ENCODE measurements at places on chromosomes 3 and 15.

DNA sequence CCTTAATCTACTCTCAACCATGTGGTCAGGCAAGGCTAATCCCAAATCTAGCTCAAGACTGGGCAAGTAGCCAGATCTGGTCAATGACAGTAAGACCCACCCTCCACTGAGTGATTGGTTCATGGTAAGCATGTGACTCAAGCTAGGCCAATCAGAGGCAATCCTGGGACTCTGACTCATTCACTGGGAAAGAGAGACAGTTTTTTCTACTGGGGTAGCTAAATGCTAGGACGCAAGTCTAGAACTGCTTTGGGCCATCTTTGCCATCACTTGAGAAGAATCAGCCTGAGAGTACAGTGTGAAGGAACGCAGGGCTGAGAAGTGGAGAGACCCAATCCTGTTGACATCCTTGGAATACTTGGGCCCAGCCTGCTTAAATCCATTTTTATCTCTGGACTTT lies 9.4 kb upstream of the RAD18 start:
- H3K27me3 ChIP-seq, result no peaks in the 10 kb centered on the region
- no peak for DNase-seq
- no peaks in the 10 kb centered on the region for H3K36me3 ChIP-seq
- no peak overlapping the region for H3K4me3 ChIP-seq
- no peaks in the 10 kb centered on the region for H3K4me1 ChIP-seq

- no peaks in the 10 kb centered on the region for H3K27me3 ChIP-seq
- no peak for DNase-seq
- no peak overlapping the region for H3K4me3 ChIP-seq
- no peaks in the 10 kb centered on the region for H3K36me3 ChIP-seq
- no peaks in the 10 kb centered on the region for H3K4me1 ChIP-seq
- no peak overlapping the region for H3K27ac ChIP-seq
Measured at GRCh38 chr3:36512555-36512954, 132.3 kb downstream of the STAC start.

- H3K27me3 ChIP-seq, result no peaks in the 10 kb centered on the region
- no peaks in the 10 kb centered on the region for H3K4me1 ChIP-seq
- no peak overlapping the region for H3K27ac ChIP-seq
- H3K36me3 ChIP-seq, result no peaks in the 10 kb centered on the region
Measured at GRCh38 chr3:129738172-129738571, 131.7 kb upstream of the PLXND1 start.

DNA sequence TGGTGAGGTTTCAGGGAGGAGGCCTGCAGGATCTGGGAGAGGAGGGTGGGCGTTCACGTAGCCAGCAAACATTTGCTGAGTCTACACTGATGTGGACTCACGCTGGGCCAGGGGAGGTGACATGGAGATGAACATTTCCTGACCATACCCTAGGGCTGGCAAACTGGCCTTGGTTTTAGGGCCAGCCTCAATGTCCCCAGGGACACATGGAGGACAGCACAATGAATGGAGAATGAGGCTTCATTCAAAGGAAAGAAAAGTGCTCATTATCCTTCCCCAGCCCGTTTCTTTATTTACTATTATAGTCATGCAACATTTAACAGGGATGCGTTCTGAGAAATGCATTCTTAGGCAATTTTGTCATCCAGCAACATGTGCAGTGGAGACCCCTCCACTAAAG lies 26.8 kb downstream of the ACAN start:
- no peaks in the 10 kb centered on the region for H3K27me3 ChIP-seq
- no peak for DNase-seq
- no peaks in the 10 kb centered on the region for H3K36me3 ChIP-seq

DNA sequence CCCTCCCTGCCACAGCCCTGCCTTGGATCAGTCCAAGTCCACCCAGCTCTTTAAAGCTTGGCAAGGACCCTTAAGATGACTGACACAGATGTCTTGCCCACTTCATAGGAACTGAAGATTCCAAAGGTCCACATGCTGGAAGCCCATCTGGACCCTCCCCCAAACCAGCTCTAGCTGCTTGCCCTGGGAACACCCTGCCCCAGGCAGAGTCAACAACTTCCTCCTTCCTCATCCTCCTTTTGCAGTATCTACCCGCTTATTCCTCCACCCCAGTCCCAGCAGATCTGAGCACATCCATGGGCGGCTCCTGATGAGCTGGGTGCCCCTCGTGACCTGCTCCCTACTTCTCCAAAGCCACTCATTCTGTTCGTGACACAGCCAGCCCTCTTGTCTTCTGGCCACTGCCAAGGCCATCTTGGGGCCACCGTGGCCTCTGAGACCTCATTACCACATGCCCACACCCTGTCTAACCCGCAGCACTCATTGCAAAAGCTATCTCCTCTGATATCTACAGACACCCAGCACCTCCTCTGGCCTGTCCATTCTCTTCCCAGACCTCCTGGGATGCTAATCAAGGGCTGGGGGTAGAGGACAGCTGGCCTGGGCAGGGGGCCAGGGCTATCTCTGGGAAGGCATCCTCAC lies 2.0 kb upstream of the PFKFB4 start:
- no peaks in the 10 kb centered on the region for H3K27me3 ChIP-seq
- H3K36me3 ChIP-seq, result no peaks in the 10 kb centered on the region
- H3K4me3 ChIP-seq, result no peak overlapping the region
- DNase-seq, result no peak
- peaks cover 44% of the 10 kb centered on the region for H3K4me1 ChIP-seq

- H3K4me1 ChIP-seq, result no peaks in the 10 kb centered on the region
- no peak for DNase-seq
- H3K4me3 ChIP-seq, result no peak overlapping the region
- no peak overlapping the region for H3K27ac ChIP-seq
- no peaks in the 10 kb centered on the region for H3K36me3 ChIP-seq
Measured at GRCh38 chr3:21942328-21942727, 191.3 kb upstream of the ZNF385D start.

DNA sequence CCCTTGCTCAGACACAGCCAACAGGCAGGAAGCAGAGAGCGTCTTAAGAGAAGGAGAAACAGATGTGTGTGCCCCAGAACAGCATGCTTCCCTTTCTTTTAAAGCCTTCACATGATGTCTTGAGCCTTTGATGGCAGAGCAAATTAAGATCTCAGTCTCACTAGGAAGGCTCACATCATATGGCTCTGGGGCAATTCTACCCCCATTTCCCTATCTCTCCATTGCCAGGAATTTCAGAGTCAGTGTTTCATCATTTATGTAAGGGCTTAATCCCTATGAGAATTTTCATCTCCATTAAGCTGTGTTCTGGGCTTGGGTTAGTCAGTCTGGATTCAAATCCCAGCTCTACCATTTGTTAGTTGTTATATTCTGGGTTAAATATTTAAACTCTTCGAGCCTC lies 41.4 kb upstream of the GLCE start:
- H3K27ac ChIP-seq, result no peak overlapping the region
- DNase-seq, result no peak
- H3K4me3 ChIP-seq, result no peak overlapping the region
- H3K27me3 ChIP-seq, result no peaks in the 10 kb centered on the region

DNA sequence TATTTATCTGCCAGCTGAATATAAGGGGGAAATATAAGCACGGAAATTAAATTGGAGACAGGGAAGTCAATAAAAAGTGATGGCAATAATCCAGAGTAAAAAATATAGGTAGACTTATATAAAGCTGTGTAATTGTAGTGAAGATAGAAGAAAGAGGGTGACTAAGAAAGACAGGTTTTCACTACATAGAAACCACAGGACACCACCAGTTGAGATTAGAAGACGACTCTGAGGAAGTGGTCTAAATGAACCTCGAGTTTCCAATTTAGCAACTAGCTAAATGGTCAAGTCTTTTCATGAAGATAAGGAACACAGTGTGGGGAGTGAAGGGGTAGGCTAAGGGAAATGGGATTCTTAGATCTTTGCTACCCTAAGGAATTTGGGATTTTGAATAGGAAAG lies 188.8 kb upstream of the ARL6 start:
- H3K27ac ChIP-seq, result no peak overlapping the region
- no peak overlapping the region for H3K4me3 ChIP-seq
- DNase-seq, result no peak
- H3K36me3 ChIP-seq, result no peaks in the 10 kb centered on the region
- no peaks in the 10 kb centered on the region for H3K27me3 ChIP-seq

- no peaks in the 10 kb centered on the region for H3K36me3 ChIP-seq
- H3K4me1 ChIP-seq, result peaks cover 32% of the 10 kb centered on the region
- no peak for DNase-seq
- no peaks in the 10 kb centered on the region for H3K27me3 ChIP-seq
- H3K4me3 ChIP-seq, result no peak overlapping the region
- H3K27ac ChIP-seq, result peak overlapping the region; percentile 83
Measured at GRCh38 chr3:195153653-195154052, 117.3 kb downstream of the XXYLT1 start.

DNA sequence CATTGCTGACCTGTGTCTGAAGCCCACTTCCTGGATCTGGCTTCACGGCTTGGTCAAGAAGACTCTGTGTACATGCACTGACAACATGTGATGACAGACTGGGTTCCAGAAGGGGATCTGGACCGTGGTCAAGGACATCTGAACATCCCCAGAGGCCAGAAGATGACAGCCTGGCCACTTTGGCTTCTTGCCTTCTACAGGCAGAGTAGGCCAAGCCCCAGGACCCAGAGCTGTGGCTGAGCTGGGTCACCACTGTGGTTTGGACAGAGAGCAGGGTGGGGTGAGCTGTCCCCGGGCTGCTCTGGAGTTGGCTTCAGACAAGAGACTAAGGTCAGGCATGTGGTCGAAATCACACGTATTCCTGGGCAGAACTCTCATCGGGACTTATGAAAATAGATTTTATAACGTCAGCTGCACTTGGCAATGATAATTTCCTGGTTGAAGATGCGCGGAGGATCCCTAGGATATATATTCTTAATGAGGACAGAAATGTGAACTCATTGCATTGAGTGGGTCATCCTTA lies 114.1 kb upstream of the FRMD4B start:
- no peaks in the 10 kb centered on the region for H3K36me3 ChIP-seq
- H3K27ac ChIP-seq, result no peak overlapping the region
- H3K4me1 ChIP-seq, result no peaks in the 10 kb centered on the region
- H3K4me3 ChIP-seq, result no peak overlapping the region
- DNase-seq, result peak; percentile 37

DNA sequence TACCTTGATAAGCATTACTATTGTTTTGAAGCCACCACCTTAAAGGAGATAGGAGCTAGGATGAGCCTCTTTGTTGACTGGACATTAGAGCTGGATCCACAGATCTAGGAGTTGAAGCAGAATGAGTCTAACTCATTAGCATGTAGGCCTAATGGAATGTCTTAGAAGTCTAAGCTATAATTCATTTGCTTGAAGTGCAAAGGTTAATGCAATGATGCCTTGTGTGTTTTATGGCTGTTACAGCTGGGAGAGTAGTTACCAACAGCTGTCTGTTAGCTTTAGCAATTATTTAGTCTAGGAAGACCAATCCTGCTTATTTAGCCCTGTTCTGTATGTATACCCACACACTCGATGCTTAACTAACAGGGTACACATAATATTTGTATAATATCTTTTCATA lies 419.3 kb downstream of the TUSC7 start:
- no peak for DNase-seq

GRCh38 chr3:81651139-81651538 lies 110.3 kb downstream of the GBE1 start:
- DNase-seq, result no peak
- H3K36me3 ChIP-seq, result no peaks in the 10 kb centered on the region
- H3K27me3 ChIP-seq, result no peaks in the 10 kb centered on the region
- no peaks in the 10 kb centered on the region for H3K4me1 ChIP-seq
- no peak overlapping the region for H3K4me3 ChIP-seq

DNA sequence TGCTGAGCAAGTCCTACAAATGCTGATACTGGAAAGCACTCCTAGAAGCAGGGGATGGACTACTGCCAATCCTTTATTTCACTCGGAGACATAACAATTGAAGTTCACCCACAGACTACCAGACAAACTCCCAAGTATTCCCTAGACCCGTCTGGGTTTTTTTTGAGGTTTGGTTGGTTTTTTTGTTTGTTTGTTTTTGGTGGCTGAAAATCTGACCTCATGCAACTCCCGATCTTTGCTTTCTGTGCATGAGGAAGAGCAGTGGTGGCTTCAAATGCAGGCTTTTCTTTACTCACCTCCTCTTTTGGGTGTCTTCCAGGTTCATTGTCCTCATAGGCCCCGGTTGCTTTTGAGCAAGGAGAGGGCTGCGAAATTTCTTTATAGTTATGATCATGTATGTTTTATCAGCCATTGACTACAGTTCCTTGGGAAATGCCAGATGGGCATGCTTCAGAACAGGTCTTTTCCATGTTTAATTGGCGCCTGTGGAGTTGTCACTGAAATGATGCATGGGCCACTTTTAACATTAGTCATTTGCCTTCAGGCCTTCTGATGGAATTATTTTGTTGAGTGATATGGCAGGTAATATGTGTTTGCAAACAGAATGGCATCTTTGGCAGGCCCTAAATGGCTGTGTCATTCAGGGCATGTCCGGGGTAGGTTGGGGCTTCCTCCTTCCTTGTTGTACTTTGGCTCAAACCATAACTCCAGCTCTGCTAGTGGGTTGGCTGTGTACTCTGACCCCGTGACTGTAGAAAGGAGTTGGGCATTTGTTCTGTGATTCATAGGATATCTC lies 81.3 kb upstream of the ZBED2 start:
- no peak overlapping the region for H3K4me3 ChIP-seq
- no peaks in the 10 kb centered on the region for H3K36me3 ChIP-seq
- peak; percentile 46 for DNase-seq
- H3K4me1 ChIP-seq, result peaks cover 35% of the 10 kb centered on the region
- H3K27ac ChIP-seq, result no peak overlapping the region
- H3K27me3 ChIP-seq, result no peaks in the 10 kb centered on the region

- no peak overlapping the region for H3K4me3 ChIP-seq
- no peaks in the 10 kb centered on the region for H3K27me3 ChIP-seq
- H3K4me1 ChIP-seq, result no peaks in the 10 kb centered on the region
- DNase-seq, result no peak
Measured at GRCh38 chr3:104868291-104868690, 498.4 kb upstream of the ALCAM start.

DNA sequence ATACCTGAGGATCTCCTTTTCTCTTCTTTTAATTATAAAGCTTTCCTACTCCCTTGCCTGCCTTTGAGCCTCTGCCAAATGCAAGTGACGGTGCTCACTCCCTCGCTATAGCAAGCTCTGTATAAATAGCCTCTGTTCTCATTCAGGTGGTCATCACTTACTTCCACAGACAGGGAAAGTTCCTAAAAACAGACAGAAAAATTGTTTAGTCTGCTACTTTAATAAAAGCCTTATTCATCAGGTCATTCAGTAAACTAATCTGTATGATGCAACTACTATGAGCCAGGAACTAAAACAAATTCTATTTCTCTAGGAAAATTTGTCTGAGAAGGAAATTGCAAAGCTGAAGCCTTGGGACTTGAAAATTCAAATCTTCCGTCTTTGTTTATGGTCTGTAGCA lies 10.2 kb upstream of the DLG1 start:
- no peak for DNase-seq
- H3K36me3 ChIP-seq, result no peaks in the 10 kb centered on the region
- peaks cover 4% of the 10 kb centered on the region for H3K4me1 ChIP-seq

DNA sequence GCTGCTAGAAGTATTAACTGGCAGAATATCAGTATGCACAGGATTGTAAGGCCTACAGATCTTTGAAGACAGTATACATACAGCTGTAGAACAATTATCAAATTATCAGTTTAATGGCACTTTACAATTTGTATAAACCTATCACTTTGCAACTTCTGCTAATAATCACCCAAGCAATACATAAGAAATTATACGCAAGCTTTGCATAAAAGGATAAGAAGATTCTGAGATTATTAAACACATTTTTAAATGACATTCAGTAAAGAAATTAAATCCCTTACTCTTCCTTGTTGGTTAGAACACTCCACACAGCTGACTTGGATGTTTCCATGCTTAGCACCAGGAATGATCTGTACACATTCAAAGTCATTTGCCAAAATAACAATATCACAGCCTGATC lies 46.8 kb downstream of the DMXL2 start:
- no peaks in the 10 kb centered on the region for H3K27me3 ChIP-seq
- DNase-seq, result no peak
- H3K4me3 ChIP-seq, result no peak overlapping the region
- H3K27ac ChIP-seq, result no peak overlapping the region

All from body of pancreas (tissue), 4 donors.